ENCODE measurements at places on chromosomes 2 and 18. TPM values are rescaled to one million over a fixed set of nuclear protein-coding genes. Genes with fewer than 3 reads are reported as not detected.

Gene MAB21L4
- total RNA-seq, result not detected

Gene POTEJ
- not detected for total RNA-seq

Gene INO80D
- total RNA-seq, result 8.8 TPM

Gene GALR1
- total RNA-seq, result not detected

Gene CLEC4F
- total RNA-seq, result not detected

Gene LCT
- 0.19 TPM for total RNA-seq

Gene MROH2A
- 2.6 TPM for total RNA-seq

Gene HIBCH
- 33.5 TPM for total RNA-seq

Gene DSG4
- 8.3 TPM for total RNA-seq

Gene PLEKHB2
- total RNA-seq, result 55.0 TPM

Gene UGT1A5
- not detected for total RNA-seq

Gene CXCR1
- total RNA-seq, result not detected

Measured in Karpas-422 (cell line).